ENCODE measurements at places on chromosomes 5 and 9.

GRCh38 chr9:134515026-134515821 lies 126.4 kb upstream of the COL5A1 start:
- no peak for DNase-seq

DNA sequence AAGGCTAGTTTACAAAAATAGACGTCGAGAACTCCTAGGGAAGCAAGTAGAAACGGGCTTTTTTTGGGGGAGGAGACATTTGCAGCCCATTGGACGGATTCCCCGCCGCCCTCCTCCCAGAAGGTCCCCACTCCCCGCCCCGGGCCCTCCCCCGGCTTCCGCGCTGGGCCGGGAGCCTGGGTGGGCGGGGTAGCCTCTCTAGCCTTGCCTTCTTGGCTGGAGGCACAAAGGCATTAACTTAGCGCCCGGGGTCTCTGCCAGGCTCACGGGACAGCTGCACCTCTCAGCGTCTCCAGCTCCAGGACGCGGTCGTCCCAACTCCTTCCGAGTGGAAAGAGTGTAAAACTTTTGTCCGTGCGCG lies at the start of gene DMRTA1:
Gene DMRTA1 (plus strand): TSS at position 236 of the 361 bp plus-strand sequence. CDS start 242 bp downstream, outside the sequence.
- peak; percentile 5 for DNase-seq

- DNase-seq: peak; percentile 84
Measured at GRCh38 chr5:181188700-181189362, 16.2 kb downstream of the TRIM7 start.

GRCh38 chr5:162209005-162209605 lies 141.5 kb downstream of the GABRG2 start:
- no peak for DNase-seq

DNA sequence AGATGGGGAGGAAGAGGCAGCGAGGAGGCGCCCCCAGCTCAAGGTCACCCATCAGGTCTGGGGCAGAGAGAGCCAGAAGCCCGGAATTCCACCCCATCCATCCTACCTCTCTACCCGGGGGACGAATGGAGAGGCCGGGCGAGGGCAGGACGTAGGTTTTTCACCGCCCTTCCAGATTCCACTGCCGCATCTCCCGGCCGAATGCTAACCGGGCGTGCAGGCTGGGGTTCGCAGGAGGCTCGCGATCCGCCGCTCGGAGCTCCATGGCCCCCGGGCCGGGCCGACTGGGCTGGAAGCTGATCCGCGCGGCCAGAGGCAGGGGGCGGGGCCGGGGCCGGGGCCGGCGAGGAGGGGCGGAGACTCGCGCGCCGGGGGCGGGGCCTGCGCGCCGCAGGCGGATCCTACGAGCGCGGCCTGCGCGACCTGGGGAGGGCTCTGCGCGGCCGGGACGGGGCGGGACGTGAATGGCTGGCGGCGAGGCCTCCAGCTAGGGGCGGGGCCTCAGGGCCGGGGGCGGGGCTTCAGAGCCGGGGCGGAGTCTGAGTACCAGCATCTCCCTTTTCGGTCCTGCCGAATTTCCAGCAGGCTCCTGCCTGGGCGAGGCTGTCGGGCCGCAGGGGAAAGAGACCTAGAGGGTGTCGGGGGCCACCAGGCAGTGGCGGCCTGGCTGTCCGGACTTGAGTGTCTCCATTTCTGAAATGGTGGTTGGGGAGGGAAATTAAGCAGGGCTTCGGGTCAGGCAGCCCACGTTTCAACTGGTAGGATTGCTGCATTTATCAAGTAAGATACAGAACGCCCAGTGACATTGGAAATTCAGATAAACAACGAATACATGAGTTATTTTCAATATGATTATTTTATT lies at the start of gene ST6GALNAC4:
Gene ST6GALNAC4 (minus strand): TSS at position 322 of the 862 bp plus-strand sequence. CDS start 622 bp downstream, outside the sequence.
- DNase-seq: peak; percentile 94

DNA sequence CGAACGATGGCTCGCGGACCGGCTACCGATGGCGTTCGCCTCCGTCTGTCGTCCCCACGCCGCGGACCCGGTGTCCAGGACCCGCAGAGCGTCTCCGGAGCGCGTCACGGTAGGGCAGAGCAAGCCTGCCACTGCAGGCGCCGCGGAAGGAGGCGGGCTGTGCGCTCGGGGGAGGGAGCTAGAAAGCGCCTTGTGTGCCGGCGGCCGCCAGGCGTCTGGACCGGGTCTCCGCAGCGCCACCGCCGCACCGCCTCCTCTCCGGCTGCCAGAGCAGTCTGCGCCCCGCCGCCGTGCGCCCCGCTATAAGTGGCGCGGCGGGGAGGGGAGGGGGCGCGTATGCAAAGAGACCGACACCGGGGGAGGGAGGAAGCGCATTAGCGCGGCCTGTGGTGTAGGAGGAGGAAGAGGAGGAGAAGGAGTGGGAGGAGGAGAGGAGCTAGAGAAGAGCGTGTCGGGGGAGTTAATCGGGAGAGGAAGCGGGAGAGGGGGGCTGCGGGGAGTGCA lies at the start of gene ENC1:
Gene ENC1 (minus strand): TSS at position 279 of the 504 bp plus-strand sequence. CDS start 4,243 bp downstream, outside the sequence.
- DNase-seq: peak; percentile 69

GRCh38 chr5:32076699-32077695 lies 97.1 kb downstream of the GOLPH3 start:
- peak; percentile 24 for DNase-seq

DNA sequence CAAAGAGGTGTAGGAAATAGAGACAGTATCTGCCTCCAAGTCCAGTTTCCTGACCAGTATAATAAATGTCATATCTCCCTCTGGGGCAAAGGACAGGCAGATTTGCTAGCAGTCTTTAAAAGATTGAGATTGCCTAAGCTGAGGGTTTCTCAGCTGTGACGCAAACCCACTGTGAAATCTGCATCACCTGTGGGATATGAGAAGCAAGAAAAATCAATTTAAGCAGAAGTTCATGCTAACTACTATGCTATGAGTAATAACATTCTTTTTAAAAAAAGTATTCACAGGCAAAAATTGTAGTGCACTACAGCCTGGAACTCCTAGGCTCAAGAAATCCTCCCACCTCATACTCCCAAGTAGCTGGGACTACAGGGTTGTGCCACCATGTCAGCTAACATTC lies 168.1 kb upstream of the POC5 start:
- DNase-seq: no peak

GRCh38 chr5:74400067-74400466 lies 240.5 kb downstream of the ENC1 start:
- no peak for DNase-seq

GRCh38 chr9:15873573-15874177 lies 320.8 kb downstream of the CCDC171 start:
- peak; percentile 13 for DNase-seq

DNA sequence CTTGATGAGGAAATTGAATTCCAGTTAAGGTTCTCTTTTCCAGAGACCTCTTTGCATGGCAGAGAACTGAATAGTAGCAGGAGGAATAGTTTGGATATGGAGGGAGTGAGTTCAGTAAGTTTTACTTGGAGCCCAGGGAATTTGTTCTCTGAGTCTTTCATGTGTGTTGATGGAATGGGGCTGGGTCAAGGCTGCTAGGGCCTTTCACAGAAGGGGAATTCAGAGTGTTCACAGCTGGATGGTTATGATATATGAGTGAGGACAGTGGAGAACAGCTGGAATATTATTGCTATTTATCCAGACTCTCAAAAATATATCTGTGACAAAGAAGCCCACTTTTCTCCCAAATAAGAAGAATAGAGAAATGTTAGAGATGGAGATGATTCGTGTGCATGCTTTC lies 372.8 kb downstream of the PLK2 start:
- DNase-seq: no peak

DNA sequence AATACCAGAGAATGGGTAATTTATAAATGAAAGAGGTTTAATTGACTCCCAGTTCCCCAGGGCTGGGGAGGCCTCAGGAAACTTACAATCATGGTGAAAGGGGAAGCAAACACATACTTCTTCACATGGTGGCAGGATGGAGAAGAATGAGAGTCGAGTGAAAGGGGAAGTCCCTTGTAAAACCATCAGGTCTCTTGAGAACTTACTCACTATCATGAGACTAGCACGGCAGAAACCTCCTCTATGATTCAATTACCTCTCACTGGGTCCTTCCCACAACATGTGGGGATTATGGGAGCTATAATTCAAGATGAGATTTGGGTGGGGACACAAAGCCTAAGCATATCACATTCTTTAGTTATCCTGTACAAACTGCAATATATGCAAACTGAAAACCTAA lies 609.4 kb downstream of the MTRR start:
- no peak for DNase-seq

GRCh38 chr9:93261735-93262523 lies 78.0 kb downstream of the WNK2 start:
- no peak for DNase-seq

DNA sequence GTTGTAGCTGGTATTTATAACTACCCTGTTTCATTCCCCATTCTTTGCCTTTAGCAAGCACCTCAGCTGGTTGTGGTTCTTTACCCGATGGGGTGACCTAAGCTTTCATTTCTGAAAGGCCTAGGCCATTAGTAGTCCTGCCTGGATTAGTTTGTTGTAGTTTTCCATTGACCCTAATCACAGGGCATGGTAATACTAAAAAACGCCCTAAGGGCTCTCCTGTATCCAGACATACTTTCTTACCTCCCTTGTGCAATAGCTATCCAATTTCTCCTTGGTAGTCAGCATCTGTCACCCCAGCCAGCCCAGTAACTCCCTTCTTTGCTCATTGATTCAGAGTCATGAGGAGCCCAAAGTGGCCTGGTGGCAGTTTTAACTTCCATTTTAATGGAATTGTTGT lies 24.0 kb downstream of the TMOD1 start:
- no peak for DNase-seq

- DNase-seq: no peak
Measured at GRCh38 chr5:16665601-16666000, 48.8 kb upstream of the RETREG1 start.

GRCh38 chr9:33151007-33151557 lies 16.1 kb downstream of the B4GALT1 start:
- DNase-seq: no peak

DNA sequence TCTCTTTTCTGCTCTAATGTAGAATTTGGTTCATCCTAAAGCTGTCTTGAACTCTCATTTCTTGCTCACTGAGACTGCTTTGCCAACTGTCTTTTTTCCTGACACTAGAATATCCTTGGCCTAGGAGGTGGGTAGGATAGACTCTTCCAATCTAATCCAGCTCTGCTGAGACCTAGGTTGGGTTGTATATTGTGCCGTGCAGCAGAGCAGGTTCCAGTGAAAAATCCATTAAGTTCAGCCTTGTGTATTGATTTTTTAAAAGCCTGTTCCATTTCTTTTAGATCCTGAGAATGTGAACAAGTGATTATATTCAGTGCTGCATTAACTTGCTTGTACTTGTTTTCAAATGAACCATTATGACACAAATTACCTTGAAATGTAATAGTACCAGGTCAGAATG lies 539.6 kb downstream of the LRRC70 start:
- DNase-seq: no peak

DNA sequence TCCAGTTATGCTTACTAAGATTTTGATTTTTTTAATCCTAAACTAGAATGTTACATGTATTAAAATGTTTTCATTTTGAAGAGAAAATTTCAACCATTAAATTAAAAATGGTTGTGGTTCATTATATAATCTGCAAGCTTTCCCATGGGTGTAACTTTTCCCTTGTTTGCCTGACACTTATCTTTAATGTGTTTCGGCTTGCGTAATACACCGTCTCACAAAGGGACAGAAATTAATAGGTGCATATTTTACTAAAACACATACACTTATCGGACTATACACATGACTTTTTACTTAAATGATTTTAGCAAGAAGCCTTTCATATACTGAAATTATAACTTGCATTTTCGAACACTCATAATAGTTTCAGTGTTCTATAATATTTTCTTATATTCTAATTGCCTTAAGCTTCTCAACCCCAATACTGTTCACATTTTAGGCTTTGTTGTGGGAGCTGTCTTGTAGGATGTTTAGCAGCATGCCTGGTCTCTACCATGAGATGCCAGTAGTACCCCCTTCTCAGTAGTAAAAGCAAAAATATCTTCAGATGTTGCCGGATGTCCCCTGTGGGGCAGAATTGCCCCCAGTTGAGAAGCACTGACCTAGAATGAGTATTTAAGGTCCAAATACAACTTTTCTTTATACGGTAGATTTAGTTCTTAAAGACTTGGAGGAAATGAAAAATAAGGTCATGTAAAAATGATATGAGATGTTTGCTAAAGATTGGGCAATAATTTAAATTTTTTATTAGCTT lies 28.6 kb downstream of the UGCG start:
- DNase-seq: no peak

- DNase-seq: no peak
Measured at GRCh38 chr9:94699715-94700373, 26.7 kb upstream of the AOPEP start.

- DNase-seq: no peak
Measured at GRCh38 chr5:4804691-4805360, 335.3 kb upstream of the ADAMTS16 start.

GRCh38 chr9:70802206-70802605 lies 319.2 kb downstream of the TRPM3 start:
- no peak for DNase-seq

GRCh38 chr9:18834740-18835361 lies 198.2 kb downstream of the SAXO1 start:
- no peak for DNase-seq

DNA sequence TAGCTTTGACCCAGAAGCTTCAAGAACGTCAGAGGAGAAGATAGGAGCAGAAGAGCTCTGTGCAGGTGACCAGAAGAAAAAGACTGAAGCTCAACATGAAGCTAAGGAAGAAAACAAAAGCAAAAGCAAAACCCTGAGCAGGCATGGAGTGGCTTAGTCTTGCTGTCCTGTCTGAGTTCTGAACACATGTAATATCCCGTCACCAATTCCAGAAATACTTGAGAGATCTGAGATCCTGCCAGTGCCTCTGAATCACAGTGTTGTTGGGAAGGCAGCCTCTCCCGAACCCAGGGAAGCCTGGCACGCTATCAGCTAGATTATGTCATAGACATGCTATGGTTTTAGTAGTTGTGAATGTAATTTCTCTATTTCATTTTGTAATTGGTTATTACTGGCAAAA lies 235.7 kb downstream of the ICE1 start:
- no peak for DNase-seq

DNA sequence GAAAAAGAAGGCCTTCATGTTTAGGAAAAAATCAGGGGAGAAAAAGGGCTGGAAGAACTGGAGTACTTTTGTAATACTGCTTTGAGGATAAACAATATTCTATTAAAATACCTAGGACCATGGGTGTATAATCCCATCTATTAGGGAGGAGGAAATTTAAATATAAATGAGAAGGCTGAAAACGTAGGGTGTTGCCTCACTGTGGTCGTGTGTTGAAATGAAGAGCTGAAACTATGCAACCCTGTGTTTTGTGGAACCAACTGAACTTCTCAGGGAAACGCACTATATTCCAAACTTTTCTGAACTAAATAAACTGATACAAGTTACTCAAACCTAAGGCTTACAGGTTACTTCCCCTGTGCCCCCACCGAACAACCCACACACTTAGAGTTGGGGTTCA lies 4.5 kb upstream of the CNTLN start:
- DNase-seq: no peak

DNA sequence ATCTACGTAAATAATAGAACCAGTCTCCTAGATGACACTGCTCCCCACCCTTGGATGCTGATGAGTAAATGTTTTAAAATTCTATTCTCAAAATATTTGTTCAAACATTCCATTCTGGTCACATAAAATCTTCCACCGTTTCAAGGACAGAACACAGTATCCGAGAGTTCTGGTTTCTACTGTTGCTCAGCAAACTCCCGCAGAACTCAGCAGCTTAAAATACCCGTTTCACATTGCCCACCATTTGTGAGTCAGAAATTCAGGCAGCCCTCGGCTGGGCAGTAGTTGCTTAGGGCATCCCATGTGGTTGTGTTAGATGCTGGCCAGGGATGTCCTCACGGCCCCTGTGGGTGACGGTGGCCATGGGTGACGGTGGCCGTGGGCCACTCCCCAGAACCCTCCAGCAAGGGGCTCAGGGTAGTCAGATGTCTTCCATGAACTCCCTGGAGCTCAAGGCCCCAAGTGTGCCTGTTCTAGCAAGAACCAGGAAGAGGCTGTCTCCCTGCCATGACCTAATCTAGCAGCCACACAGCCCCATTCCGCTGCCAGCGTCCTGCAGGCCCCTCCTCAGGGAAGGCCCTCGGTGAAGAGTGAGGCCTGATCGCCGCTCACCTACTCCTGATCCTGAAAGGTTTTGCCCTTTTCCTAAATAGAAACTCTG lies 17.4 kb downstream of the MGAT1 start:
- no peak for DNase-seq
